ENCODE measurements at places on chromosomes 4 and X.
A peak's percentile ranks its signal among the peaks of the same experiment; 100 is the strongest.

DNA sequence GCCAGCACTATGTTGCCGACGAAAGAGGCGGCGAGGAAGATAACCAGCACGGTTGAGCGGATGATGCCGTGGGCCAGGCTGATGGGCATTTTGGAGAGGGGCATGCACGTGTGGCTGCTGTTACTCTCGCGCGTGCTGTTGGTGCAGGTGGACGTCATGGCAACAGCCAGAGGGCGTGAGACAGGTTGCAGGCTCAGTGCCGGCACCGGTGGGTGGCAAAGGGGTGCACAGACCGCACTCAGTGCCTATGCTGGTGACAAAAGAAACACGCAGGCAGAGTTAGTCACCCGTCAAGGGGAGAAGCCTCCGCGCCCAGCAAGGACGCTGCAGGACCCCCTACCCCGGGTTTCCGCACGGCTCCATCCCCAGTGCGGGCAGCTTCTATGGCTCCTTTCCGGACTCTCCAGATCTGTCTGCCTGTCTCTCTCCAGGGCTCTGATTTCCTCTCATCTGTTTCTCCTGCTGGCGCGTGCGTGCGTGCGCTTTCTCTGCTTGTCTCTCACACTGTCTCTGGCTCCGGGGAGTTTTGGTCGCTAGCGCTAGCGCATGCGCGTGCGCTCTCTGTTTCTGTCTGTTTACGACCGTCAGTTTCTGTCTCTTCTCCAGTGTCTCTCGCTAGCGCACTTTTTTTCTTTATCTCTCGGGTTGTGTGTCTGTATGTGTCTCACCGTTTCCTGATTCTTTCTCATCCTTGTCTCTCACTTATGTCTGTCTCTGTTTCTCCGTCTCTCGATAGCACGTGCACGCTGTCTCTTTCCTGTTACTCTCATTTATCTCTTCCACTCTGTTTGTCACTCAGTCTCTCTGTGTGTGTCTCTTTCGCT lies 2.1 kb downstream of the GPR101 start:
- DNase-seq: no peak

DNA sequence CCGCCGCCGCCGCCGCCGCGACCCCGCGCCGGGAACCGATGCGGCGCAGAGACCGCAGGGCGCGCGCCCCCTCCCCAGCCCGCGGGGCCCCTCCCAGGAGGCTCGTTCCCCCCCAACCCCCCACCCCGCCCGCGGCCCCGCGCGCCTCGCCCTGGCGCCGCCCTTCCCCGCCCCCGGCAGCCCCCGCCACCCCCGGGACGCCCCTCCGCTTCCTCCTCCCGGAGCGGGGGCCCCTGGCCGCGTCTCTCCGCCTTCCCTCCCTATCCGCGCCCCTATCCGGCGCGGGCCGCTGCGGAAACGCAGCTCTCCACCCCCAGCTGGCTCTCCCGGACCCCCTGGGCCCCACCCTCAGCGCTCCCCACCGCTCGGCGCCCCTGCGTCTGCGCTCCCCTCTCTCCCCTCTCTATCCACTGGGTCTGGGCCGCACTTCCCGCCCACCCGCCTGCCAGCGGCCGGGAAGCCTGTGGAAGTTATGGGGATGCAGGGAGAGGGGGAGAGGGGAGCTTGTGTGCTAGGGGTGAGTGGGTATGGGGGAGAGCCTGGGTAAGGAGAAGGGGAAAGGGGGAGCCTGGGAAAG lies at the start of gene TMEM271:
Gene TMEM271, minus strand, starts transcription at position 51 of the 577 bp plus-strand sequence. CDS start 233 bp downstream, outside the sequence.
- peak; percentile 65 for DNase-seq

- no peak for DNase-seq
These were observed 122.4 kb downstream of the KIT start for GRCh38 chr4:54780149-54780495.

DNA sequence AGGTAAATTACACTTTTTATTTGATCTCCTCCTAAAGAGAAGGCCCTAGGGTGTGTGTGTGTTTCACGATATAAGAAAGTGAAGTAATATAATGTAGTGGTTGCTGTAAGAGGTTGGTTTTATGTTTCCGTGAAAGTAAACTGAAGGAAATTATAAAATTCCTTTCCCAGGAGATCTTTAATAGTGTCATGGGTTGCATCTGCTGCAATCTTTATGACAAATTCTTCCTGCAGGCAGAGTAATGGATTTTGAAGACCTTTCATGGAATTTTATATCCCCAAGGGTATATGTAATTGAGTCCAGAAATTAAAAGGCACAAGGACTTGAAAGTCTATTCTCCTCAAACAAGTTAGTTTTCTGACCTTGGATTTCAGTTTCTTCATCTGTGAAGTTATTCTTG lies 538.6 kb downstream of the ANKRD50 start:
- DNase-seq: no peak

- DNase-seq: no peak
These were observed 10.4 kb upstream of the DRD5 start for GRCh38 chr4:9771034-9771433.

GRCh38 chrX:150683536-150684146 lies 9.6 kb upstream of the MTMR1 start:
- DNase-seq: no peak

GRCh38 chrX:37847733-37848197 lies 394 bp upstream of the DYNLT3 start:
- no peak for DNase-seq

GRCh38 chr4:124224256-124224655 lies 488.3 kb downstream of the ANKRD50 start:
- DNase-seq: no peak

- DNase-seq: no peak
These were observed 39.5 kb downstream of the KANTR start for GRCh38 chrX:53133400-53133799.

GRCh38 chr4:13640149-13640940 lies 12.8 kb upstream of the BOD1L1 start:
- no peak for DNase-seq

DNA sequence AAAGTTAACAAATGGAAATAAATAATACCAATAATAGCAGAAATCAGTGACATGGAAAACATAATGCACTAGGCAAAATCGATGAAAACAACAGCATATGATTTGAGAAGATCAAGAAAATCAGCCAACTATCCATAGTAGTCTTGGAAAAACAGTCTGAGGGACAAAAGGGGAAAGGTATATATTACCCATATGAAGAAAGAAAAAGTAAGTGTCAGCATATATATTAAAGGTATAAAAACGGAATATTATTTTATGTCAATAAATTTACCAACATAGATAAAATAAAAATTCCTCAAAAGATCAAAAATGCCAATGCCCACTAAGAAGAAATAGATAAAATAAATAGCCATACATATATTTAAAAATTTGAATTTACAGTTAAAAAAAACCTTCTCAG lies 33.0 kb downstream of the ACTRT1 start:
- DNase-seq: no peak

GRCh38 chr4:102057122-102057521 lies 266.6 kb downstream of the BANK1 start:
- DNase-seq: no peak

DNA sequence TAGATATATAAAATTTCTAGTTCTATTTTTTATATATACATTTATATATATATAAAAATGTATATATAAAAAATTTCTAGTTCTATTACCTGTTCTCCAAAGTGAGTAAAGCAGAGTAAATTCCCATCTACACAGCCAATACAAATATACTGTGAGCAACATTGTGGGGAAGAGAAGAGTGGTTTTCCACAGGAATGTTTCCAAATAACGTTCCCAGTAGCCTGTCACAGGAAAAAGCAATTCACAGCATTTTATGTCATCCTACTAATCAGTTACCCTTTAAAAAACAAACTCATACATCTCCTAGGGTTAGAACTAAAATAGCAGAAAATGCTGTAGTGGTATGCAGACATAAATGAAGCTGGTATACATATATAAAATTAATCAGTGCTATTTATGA lies 44.5 kb downstream of the AASDH start:
- no peak for DNase-seq

DNA sequence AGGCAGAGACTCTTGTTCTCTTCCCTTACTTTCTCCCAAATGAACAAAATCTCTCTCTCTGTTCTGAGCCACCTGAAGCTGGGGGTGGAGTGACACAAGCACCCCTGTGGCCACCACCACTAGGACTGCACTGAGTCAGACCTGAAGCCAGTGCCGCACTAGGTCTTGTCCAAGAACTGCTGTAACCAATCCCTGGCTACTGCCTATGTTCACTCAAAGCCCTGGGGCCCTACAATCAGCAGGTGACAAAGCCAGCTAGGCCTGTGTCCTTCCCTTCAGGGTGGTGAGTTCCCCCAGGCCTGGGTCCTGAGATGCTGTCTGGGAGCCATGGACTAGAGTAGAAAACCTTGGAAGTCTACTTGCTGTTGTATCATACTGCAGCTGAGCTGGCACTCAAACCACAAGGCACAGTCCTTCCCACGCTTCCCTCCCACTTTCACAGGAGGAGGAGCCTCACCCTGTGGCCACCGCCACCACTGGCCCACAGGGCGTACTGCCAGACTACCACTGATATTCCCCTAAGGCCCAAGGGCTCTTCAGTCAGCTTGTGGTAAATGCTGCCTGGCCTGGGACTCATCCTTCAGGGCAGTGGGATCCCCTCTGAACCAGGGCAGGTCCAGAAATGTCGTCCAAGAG lies 119.1 kb downstream of the RTL9 start:
- DNase-seq: no peak

DNA sequence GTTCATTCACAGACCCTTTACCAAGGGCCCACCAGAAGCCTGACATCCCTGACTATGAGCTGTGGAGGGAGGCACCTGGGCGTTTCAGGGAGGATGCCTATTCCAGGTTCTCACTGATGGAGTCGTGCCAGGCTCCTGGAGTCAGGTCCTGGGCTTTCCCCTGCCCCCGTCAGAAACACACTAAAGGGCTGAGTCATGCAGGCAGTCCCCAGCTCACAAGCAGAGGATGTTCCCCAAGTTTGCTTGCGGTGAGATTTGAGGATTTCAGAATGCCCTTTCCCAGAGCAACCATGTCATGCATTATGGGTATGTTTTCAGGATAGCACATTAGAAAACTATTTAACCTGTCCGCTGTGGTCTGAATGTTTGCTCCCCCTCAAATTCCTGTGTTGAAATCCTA lies 45.2 kb downstream of the FHDC1 start:
- DNase-seq: no peak

DNA sequence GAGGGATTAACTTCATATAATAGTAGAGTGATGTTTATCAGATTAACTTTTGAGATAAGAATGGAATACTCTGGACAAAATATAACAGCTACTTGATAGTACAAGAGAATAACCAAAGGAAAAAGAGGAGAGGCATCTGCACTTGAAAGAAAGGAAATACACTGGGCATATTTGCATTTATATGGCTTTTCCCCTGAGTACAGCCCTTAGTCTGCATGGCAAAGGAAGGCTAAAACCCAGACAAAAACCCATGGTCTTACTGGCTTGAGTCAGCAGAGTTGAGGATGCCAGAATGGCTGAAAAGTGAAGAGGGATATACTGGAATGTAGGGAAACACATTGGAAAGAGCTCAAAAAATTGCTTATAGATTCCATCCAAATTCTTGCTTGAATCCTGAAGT lies 101.6 kb downstream of the COL4A5 start:
- no peak for DNase-seq

GRCh38 chrX:101287402-101287801 lies 3.7 kb downstream of the TAF7L start:
- no peak for DNase-seq

GRCh38 chr4:53576676-53577372 lies 14.5 kb downstream of the LNX1 start:
- DNase-seq: no peak
